ENCODE measurements at places on chromosomes 4 and X. TPM values are rescaled to one million over a fixed set of nuclear protein-coding genes. Genes with fewer than 3 reads are reported as not detected.

- no peaks in the 10 kb centered on the region for H3K27me3 ChIP-seq
- no peak overlapping the region for H3K4me3 ChIP-seq
- H3K4me1 ChIP-seq, result no peaks in the 10 kb centered on the region
- H3K36me3 ChIP-seq, result no peaks in the 10 kb centered on the region
Observed at GRCh38 chr4:15920723-15921591, 17.6 kb downstream of the FGFBP1 start.

GRCh38 chrX:153725039-153725831 is 579 bp downstream of the ABCD1 start:
- peak overlapping the region; percentile 46 for H3K4me3 ChIP-seq
- no peak for DNase-seq
- peak overlapping the region; percentile 89 for H3K27ac ChIP-seq
- H3K4me1 ChIP-seq, result peaks cover 16% of the 10 kb centered on the region

DNA sequence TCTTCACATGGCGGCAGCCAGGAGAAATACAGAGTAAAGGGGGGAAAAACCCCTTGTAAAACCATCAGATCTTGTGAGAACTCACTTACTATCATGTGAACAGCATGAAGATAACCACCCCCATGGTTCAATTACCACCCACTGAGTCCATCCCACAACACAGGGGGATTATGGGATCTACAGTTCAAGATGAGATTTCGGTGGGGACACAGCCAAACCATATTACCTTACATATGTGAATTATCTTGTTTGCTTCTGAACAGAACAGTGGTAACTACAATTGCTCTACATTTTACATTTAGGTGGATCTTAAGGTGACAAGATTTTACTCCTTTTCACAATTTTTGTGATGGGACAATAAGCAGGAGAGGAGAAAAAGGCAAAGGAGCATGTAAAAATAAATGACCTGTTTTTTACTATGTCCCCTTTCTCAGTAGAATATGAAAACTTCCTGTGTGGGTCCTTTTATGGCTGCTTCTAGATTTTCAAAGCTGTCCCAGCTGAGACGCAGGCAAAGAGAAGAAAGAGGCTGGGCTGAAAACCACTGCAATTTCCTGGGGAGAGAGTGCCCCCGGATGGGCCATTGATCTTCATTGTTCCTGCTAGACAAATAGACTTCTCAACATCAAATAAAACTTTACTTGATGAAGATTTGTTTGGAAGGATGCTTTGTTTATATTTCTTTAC is 45.9 kb upstream of the PGM2 start:
- no peaks in the 10 kb centered on the region for H3K4me1 ChIP-seq
- no peak for DNase-seq
- H3K36me3 ChIP-seq, result no peaks in the 10 kb centered on the region
- no peak overlapping the region for H3K4me3 ChIP-seq
- no peaks in the 10 kb centered on the region for H3K27me3 ChIP-seq

Gene ASB12
- polyA plus RNA-seq, result 0.75 TPM
